ENCODE measurements at places on chromosomes 2 and 18.
A peak's percentile ranks its signal among the peaks of the same experiment; 100 is the strongest.

DNA sequence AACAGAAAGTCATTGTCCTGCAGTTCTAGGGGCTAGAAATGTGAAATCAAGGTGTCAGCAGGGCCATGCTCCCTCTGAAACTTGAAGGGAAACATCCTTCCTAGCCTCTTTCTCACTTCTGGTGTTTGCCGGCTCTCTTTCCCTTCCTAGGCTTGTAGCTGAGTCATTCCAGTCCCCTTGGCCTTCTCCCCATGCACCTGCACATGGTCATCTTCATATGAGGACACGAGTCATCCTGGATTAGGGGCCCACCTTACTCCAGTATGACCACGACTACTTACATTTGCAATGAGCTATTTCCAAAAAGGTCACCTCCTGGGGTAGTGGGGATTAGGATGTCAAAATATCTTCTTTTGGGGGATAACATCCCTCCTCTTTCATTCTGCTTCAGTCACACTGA is 168.5 kb upstream of the CXCR4 start:
- no peak for DNase-seq

- DNase-seq, result no peak
These were observed 82.7 kb downstream of the LONRF2 start for GRCh38 chr2:100239486-100240210.

GRCh38 chr2:72892506-72893173 is 5.4 kb downstream of the SPR start:
- peak; percentile 3 for DNase-seq

- no peak for DNase-seq
These were observed 18.4 kb upstream of the HPCAL1 start for GRCh38 chr2:10284108-10284870.

DNA sequence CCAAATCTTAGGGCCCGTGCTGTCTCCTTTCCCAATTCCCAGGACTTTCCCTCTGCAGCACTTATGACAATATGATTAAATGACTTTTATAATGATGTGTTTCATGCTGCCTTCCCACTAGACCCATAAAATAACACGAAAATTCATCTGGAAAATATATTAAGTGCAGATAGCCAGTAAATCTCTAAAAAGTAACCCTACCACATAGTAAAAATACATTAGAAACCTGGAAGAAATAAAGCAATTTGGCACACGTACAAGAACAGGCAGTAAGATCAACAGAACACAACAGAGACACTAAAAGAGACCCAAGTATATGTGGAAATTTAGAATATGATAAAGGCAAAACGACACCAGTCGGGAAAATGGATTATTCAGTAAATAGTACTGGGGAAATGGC is 30.2 kb upstream of the POMC start:
- no peak for DNase-seq

DNA sequence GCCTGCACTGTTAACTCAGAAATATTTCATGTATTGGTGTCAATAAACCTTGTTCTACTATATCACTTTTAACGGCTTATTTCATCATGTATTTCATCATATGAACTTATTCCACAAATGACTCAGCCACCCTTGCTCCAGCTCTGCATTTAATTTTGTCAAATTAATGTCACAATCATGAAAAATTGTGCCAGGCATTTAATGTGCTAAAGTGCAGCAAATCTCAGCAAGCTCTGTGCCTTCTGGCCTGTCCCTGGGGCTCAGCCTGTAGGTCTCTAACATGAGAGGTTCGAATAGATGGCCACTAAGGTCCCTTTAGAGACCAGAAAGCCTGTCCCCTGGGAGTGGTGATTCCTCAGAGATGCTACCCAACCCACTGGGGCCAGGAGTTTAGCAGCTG is 28.6 kb downstream of the BOD1L2 start:
- no peak for DNase-seq
